ENCODE measurements at places on chromosomes 13 and 19. TPM values are rescaled to one million over a fixed set of nuclear protein-coding genes. Genes with fewer than 3 reads are reported as not detected.

GRCh38 chr13:36839981-36840380 is 21.0 kb downstream of the RFXAP start:
- no peaks in the 10 kb centered on the region for H3K36me3 ChIP-seq
- H3K27me3 ChIP-seq: no peaks in the 10 kb centered on the region
- no peak overlapping the region for H3K4me3 ChIP-seq
- H3K27ac ChIP-seq: no peak overlapping the region
- no peak for DNase-seq
- H3K4me1 ChIP-seq: no peaks in the 10 kb centered on the region

DNA sequence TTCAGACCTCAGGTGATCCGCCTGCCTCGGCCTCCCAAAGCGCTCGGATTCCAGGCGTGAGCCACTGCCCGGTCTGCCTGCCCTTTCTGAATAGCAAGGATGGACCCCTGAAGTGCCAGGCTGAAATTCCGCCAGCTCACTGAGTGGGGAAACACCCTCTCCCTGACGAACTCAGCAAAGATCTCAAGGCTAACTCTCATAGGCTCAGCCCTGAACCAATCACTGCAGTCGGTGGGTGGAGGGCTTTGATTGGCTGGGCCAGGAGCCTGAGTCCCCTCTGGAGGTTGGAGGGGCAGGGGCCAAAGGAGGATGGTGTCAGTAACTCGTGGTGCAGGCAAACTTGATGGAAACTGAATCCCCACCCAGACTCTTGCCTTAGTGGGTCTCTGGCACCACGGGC is 11.2 kb upstream of the COMP start:
- H3K4me1 ChIP-seq: peaks cover 6% of the 10 kb centered on the region
- no peaks in the 10 kb centered on the region for H3K27me3 ChIP-seq
- H3K4me3 ChIP-seq: no peak overlapping the region
- no peak for DNase-seq

The ZNF813 gene
- 7.4 TPM for total RNA-seq

The SCEL gene
- total RNA-seq: 3.5 TPM
